Cortex of kidney (tissue), 1 donor: ENCODE measurements at places on chromosomes 4 and X.

DNA sequence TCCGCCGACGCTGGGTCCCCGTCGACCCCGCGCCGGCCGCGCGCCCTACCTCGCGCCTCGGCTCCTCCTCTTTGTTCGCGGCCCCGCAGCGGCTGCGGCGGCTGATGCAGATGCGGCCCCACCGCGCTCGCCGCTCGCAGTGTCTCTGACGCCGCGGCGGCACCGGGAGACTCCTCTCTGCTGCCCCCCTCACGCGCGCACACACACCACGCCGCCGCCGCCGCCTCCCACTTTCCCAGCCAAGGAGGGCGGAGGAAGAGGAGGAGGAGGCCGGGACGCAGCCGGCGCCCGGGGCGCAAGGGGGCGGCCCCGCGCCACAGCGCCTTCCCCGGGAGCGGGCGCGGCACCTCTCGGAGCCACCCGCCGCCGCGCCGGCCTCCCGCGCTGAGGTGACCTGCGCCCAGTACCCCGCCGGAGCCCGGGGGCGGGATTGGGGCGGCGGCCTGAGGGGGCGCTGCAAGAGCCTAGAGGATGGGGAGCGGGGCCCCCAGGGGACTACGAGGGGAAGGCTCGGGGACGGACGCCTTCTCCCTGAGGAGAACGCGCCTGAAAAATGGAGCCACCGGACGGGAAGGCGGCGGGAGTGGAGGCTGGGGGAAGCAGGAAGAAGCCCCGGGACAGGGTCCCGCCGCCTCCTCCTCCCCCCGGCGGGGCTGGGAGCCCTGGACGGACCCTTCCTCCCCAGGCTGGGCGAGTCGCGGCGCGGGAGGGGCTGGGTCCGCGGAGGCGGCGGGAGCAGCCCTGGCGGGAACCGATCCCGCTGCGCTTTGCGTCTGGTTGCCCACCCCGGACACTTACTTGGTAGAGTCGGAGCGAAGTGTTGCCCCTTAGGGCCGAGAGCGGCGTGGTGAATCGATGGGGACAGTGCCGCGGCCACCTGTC is at the start of gene SH3RF1:
SH3RF1 (minus strand) TSS at position 147 of the 882 bp plus-strand sequence. CDS start 1,744 bp downstream, outside the sequence.
- peak; percentile 56 for DNase-seq

DNA sequence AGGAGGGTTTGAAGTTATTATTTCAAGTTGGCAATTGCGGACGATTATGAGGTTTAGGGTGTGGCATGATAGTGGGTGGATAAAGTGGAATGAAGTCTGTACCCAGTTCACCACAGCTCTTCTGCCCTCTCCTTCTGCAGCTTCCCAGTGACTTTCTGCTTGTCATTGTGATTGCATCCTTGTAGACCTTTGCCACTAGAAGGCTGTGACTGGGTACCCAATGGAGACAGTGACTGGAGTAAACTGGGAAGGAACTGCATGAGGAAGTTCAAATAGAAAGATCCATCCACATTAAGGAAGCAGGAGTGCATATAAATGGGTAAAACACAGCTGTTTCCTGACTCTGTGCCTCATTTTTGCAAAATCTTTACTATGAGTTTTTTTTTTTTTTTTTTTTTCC is 53.5 kb upstream of the SPANXN3 start:
- no peak for DNase-seq

DNA sequence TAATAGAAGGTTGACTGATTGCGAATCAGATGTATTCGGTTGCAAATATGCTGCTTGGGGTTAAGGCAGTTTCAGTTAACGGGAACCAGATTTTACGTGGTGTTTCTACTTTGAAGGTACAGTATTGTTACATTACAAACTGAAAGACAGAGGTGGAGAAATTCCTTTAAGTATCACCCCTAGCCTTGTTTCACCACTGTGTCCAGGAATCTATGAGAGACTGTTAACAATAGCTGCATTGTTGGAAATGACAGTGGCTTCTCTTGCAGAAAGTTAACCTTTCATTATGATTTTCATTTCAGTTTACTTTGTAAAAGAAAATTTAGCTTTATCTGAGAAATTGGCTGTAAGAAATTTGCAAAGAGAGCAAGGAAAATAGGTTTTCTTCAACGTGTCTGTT is 2.6 kb downstream of the CDKL5 start:
- no peak for DNase-seq

- DNase-seq = no peak
Measured at GRCh38 chrX:124346117-124346876, at the start of gene SH2D1A. SH2D1A (plus strand) TSS chrX:124346563; CDS start chrX:124346643, 80 bp downstream.

DNA sequence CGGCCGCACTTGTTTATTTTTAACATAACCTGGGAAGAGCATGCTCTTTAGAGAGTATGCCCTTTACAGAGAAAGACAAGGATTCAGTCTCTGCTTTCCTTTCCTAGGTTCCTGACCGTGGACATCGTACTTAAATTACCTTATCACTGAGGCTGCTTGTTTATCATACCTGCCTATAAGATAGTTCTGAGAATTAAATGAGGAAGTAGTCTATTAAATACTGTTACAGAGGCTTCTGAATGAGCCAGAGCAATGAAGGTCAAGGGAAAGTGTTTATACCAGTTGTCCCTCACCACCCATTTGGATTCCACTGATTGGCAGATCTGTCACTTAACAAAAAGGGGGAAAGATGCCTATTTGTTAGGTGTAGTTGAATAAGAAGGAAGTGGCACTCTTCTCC is 10.0 kb downstream of the TXLNG start:
- DNase-seq = no peak
